ENCODE measurements at places on chromosomes 13 and 19. TPM values are rescaled to one million over a fixed set of nuclear protein-coding genes. Genes with fewer than 3 reads are reported as not detected.

EFNA2 gene
- 7.8 TPM for total RNA-seq

DNA sequence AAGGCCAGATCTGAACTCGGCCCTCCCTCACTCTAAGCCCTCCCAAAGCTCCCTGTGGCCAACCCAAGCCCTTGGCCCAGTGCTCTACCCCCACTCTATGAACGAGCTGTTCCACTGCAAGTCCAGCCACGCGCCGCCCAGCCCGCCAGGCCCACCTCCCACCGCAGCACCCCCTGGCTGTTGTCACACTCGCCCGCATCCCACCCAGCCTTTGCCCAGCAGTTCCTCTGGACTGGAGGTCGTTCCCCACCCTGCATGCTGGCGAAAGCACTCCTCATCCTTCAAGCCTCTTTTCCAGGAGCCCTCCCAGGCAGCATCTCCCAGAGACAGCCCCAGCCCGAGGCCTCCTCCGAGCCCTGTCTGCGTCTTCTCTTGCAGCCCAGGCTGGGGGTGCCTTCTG, 33.1 kb upstream of the ONECUT3 start:
- no peak for DNase-seq
- no peak overlapping the region for H3K27ac ChIP-seq
- H3K36me3 ChIP-seq: no peaks in the 10 kb centered on the region
- H3K4me3 ChIP-seq: no peak overlapping the region
- H3K4me1 ChIP-seq: no peaks in the 10 kb centered on the region

DNA sequence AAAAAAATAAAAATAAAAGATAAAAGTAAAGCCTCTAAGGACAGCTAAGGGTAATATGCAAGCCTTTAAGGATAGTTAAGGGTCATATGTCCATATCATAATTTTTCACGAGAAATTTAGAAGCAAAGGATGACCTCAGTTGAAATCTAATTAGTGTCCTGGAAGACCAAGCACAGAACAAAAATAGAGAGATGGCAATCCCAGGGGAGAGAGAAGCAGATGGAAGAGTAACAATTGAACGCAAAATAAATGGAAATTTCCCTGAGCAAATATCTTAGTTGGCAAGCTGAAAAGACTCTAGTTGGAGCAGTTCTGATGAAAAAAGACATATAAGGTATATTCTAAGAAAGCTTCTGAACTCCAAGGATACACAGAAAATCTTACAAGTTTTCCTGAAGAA, 275.4 kb downstream of the NALCN start:
- DNase-seq: no peak
- H3K27me3 ChIP-seq: no peaks in the 10 kb centered on the region
- H3K4me3 ChIP-seq: no peak overlapping the region
- H3K27ac ChIP-seq: no peak overlapping the region
- no peaks in the 10 kb centered on the region for H3K4me1 ChIP-seq
- H3K36me3 ChIP-seq: no peaks in the 10 kb centered on the region

DNA sequence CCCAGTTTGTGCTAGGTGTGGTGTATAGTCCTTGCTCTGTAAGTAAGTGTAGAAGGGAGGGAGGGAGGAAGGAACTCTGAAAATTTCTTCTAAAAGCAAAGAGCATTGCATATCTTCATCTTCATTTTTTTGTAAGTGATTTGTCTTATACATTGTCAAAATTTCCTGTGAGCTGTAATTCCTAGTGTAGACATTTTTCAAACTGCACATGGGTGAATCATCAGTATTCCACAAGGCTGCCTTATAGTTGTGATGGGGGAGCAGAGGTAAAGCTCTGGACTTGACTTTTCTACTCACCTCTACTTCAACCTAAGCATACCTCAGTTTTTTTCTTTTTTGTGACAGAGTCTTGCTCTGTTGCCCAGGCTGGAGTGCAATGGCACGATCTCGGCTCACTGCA, 86.9 kb downstream of the CDK8 start:
- no peaks in the 10 kb centered on the region for H3K4me1 ChIP-seq
- H3K4me3 ChIP-seq: no peak overlapping the region
- DNase-seq: no peak
- no peak overlapping the region for H3K27ac ChIP-seq
- no peaks in the 10 kb centered on the region for H3K27me3 ChIP-seq

DNA sequence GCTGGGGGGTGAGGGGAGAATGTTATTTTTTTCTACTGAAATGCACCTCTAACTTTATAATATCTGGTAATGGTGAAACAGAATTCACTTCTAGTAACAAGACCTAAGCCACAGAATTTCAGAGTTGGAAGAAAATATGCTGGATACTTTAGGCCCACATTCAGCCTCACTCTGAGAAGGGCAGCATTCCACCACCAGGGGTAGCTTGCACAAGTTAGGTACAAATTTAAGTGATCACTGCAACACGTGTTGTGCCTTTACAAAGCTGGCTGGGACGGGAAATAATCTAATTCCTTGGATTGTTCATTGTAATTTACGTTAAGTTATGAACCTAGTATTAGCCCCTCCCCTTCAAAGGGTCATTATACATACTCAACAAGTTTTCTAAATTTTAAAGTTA, 192.3 kb downstream of the RGCC start:
- H3K27me3 ChIP-seq: no peaks in the 10 kb centered on the region
- no peak for DNase-seq
- peaks cover 33% of the 10 kb centered on the region for H3K4me1 ChIP-seq
- no peaks in the 10 kb centered on the region for H3K36me3 ChIP-seq
- H3K4me3 ChIP-seq: no peak overlapping the region

DNA sequence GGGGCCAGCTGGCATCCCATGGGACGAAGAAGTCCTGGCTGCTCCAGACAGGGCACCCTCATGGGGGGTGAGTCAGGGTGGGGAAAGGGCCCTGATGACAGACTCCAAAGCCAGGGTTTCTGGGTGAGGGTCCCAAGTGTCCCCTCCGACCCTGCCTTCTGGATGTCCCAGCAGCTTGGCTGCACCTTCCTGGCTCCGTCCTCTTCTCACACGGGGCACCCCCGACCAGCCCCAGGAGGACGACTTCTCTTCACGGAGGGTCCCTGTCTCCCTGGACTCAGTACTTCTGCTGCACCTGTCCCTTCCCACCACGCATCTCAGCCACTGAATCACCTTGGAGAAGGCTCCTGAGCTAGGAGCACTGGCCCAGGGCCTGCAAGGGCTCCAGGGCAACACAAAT, 19.9 kb downstream of the MIER2 start:
- no peaks in the 10 kb centered on the region for H3K36me3 ChIP-seq
- no peak overlapping the region for H3K4me3 ChIP-seq
- DNase-seq: no peak
- H3K27me3 ChIP-seq: no peaks in the 10 kb centered on the region
- no peak overlapping the region for H3K27ac ChIP-seq
- no peaks in the 10 kb centered on the region for H3K4me1 ChIP-seq

GRCh38 chr19:33887891-33888290, 91.2 kb downstream of the KCTD15 start:
- H3K27ac ChIP-seq: no peak overlapping the region
- DNase-seq: no peak
- no peaks in the 10 kb centered on the region for H3K36me3 ChIP-seq
- no peaks in the 10 kb centered on the region for H3K4me1 ChIP-seq
- H3K27me3 ChIP-seq: no peaks in the 10 kb centered on the region
- no peak overlapping the region for H3K4me3 ChIP-seq
